Right renal pelvis (tissue), 4 donors: ENCODE measurements at places on chromosomes 3 and 15. TPM values are rescaled to one million over a fixed set of nuclear protein-coding genes. Genes with fewer than 3 reads are reported as not detected.

DNA sequence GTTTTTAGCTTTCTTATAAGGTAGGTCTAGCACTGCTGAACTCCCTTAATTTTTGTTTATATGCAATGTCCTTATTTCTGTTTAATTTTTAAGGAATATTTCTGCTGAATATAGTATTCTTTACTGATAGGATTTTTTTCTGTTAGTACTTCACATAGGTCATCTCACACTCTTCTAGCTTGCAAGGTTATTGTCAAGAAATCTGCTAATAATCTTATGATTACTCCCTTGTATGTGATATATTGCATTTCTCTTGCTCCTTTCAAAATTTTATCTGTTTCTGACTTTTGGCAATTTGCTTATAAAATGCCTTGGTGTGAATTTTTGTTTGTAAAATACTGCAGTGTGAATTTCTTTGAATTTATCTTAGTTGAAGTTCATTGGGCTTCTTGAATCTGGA lies 298.4 kb downstream of the GAP43 start:
- DNase-seq, result no peak

- no peak for DNase-seq
Measured at GRCh38 chr15:68015244-68015643, 38.9 kb upstream of the PIAS1 start.

ITIH4 gene
- polyA plus RNA-seq, result 7.1 TPM

NOX5 gene
- 0.89 TPM for polyA plus RNA-seq

DNA sequence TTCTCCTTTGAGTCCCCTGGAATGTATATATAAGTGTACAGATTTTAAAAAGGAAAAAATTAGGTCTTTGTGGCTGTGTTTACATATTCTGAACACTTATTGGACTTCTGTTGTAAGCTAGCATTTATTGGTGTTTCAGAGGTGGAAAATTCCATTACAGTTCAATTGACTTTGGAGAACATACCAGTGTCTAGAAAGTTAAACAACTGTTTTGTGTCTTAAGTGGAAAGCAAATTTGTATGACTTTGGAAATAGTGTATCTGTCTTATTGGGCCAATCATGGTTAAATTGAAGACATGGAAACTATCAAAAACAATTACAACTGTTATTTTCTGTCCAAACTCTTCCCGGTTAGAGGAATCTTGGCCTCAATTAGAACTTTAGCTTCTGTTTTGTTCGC lies 265.0 kb upstream of the C2CD4B start:
- no peak for DNase-seq

DNA sequence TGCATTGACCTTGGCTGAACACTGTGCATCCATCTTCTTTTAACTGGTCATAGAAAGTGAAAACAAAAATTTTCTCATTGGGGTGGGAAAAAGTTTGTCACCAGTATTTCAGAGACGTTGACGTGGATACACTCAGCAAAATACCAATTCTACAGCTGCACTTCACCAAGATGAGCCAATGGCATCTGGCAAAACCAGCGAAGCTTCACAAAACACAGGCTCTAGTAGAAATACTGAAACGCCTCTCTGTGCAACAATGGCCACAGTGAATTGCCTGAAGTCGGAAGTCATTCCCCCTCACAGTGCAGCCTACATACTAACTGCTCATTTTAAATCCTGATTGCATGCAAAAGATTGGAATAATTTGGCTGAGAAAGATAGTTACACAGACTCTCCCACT lies 17.0 kb downstream of the PCYT1A start:
- DNase-seq, result no peak

- DNase-seq, result no peak
Measured at GRCh38 chr3:18047052-18047451, 304.6 kb upstream of the TBC1D5 start.

GRCh38 chr3:127735767-127736693 lies 63.3 kb downstream of the ABTB1 start:
- DNase-seq, result peak; percentile 39

ARPP21 gene
- polyA plus RNA-seq, result 1.5 TPM

TMEM42 gene
- 31.5 TPM for polyA plus RNA-seq

ZPLD1 gene
- 0.59 TPM for polyA plus RNA-seq

DNA sequence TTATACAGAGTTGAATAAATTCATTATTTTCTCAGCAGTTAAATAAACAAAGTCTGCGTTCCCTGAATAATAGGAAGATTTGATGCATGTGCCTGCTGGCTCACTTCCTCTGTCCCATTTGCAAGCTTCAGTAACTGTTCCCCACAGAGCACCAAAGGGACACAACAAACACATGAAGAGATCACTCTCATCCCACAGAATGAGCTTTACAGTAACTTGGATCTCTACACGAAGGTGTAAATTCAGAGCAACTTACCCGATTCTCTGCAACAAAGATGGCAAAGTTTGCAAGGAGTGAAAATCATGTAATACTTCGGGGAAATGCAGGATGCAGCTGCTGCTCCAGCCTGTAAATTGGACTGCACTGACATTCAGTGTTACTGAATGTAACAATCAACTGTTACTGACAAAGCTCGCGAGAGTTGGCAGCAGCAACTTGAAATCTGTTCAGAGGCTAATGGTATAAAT lies at the start of gene BCHE:
TSS of gene BCHE (minus strand) at position 366 of the 468 bp plus-strand sequence. CDS start 6,390 bp downstream, outside the sequence.
- peak; percentile 12 for DNase-seq

DNA sequence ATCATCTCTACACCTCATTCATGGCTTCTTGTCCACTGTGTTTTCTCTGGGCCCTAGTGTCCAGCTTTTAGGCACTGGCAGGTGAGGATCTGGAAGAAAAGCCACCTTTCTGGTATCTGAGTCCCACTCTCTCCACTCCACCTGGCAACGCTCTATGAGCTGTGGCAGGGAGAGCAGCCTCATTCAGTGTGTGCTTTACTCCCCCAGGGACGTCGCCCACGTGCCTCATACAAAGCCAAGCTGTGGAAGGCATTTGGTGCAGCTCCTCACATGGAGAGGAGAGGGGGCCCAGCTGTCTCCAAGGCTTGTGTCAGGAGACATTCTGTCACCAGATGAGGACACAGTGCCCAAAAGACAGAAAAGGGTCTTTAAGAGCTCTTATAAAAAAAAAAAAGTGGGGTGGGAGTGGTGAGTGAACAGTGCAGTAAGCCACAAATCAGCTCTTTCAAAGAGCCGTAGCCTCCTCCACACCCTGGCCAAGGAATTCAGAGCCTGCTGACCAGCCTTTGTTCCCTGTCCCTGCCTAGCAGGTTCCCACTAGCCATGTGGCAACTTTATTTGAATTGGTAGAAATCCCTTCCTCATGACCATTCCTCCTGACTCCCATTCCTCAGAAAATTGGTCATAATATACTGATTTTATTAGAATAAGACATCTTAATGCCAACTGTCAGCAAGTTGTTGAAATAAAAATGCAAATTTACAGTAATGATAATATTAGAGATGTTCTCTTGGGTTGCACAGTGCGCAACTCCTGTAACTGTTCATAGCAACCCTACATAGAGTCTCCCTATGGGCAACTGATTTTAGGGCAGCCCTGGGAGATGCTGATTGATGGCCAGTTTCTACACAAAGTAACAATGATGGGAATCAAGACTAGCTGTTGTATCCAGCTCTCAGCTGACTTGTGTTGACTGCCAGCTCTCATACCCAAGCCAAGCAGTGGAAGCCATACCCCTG lies 29.5 kb downstream of the GALNT15 start:
- no peak for DNase-seq

MESP2 gene
- 0.80 TPM for polyA plus RNA-seq

- DNase-seq, result no peak
Measured at GRCh38 chr3:58962816-58963215, 87.0 kb downstream of the CFAP20DC start.

CCR1 gene
- 3.0 TPM for polyA plus RNA-seq

CNTN4 gene
- polyA plus RNA-seq, result 31.7 TPM

DNA sequence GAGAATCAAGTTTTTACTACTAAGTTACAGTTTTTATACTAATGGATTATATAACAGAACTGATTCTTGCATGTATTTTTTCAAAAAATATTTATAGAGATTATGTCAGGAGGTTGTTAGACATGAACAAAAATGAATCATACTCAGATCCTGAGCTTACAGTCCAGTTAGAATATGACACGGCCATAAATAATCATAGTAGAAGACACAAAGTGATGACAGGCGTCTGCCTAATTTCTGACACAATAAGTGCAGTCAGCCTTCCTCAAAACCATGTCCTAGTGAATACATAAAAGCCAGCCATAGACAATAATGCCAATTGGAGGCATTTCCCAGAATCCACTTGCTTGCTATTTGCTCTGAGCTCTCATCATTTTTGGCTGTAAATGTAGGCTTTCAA lies 81.7 kb upstream of the POU1F1 start:
- no peak for DNase-seq

DNA sequence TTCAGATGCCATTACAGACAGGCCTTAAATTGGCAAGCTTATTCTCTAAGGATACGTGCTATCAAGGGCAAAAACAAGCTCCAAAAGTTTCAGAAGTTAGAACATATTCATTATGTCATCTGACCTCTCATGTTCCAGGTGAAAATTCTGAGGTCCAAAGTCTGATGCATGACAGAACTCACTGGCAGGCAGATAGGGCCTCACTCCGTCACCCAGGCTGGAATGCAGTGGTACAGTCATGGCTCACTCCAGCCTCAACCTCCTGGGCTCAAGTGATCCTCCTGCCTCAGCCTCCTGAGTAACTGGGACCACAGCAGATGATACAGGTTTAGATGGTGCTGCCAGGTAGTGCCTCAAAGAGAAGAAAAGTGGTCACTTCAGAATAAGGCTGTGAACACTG lies 15.5 kb downstream of the MRPS25 start:
- no peak for DNase-seq

MOBP gene
- 0.04 TPM for polyA plus RNA-seq

DNA sequence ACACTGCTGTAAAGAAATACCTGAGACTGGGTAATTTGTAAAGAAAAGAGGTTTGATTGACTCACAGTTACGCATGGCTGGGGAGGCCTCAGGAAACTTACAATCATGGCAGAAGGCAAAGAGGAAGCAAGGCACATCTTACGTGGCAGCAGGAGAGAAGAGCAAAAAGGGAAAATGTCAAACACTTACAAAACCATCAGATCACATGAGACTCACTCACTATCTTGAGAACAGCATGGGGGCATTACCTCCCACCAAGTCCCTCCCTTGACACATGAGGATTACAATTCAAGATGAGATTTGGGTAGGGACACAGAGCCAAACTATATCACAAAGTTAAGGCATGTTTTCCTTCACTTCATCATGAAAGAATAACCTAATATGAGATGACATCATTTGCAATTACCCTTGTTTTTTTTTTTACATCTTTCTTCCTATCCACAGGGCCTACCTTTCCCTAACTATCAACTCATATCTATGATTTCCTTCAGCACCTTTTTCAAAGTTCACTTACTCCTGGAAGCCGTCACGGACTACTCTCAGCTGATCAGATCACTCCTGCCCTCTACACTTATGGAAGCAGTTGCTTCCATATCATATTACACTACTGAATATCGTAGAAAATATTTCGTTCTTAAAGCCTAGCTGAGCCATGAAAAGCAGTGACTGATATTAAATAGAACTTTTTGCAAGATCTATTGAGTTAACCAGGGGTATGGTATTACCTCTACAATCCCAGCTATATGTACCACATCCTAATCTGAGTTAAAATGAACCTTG lies 25.5 kb upstream of the ATP8B4 start:
- no peak for DNase-seq

DNA sequence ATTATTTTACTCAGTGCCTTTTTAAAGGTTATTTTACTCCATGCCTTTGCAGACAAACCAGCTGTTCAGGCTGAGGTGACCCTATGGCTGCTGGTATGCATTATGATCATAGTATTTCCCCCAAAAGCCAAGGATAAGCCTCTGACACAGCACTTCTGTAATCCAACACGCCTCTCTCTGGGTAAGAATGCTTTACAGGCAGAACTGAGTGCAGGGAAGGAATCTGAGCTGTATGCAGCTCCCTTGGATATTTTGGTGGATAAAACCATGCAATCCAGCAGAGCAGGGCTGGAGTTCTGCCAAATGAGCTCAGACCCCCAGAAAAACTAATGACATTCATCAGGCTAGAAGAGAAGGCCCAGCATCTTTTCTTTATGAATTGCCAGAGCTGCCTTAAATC lies 11.7 kb upstream of the MAP1A start:
- DNase-seq, result no peak

DNA sequence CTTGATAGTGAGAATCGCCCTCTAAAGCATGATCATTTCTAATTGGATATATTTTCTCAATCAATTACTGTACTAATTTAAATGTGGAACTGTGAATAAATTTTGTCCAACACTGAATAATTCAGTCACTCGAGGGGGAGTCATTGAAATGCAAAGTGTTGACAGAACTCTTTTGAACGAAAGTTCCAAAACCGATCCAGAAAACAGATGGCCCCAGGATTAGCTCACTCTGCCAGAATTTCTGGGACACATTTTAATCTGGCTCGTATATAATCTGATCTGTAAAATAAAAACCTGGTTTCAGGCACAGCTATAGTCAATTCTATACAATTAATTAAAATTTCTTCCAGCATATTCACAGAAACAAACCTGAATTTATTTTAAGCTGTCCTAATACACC lies 580.4 kb downstream of the ROBO1 start:
- DNase-seq, result no peak

CADM2 gene
- 1.0 TPM for polyA plus RNA-seq

DNA sequence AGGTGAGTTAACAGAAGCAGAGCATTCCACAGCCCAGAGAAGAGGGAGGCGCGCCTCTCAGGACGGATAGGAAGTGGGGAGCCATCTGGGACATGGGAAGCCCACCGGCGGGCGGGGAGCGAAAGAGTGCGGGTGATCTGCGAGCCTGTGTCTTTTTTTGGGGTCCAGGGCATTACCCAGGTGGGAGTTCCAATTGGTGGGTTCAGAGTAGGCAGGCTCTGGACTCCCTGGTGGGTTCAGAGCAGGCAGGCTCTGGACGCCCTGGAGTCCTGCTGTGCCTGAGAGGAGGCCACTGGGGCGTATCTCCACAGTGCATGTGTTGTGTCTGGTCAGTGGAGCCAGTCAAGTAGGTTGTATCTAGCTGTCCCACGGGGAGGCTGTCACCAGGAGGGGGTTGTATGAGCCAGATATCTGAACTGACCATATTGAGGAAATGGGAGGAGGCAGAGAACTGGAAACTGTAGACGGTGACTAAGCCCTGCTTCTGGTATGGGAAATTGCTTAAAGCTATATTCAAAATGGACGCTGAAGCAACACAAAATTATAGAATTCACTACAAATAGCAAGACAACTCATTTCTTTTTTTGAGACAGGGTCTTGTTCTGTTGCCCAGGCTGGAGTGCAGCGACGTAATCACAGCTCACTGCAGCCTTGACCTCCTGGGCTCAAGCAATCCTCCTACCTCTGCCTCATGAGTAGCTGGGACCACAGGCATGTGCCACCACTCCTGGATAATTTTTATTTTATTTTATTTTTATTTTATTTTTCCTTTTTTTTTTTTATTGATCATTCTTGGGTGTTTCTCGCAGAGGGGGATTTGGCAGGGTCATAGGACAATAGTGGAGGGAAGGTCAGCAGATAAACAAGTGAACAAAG lies 34.5 kb upstream of the CHST2 start:
- DNase-seq, result no peak

- DNase-seq, result no peak
Measured at GRCh38 chr3:63245726-63246241, 32.3 kb upstream of the SYNPR start.

LXN gene
- polyA plus RNA-seq, result 28.7 TPM

NEIL1 gene
- 15.4 TPM for polyA plus RNA-seq

- DNase-seq, result no peak
Measured at GRCh38 chr3:145739926-145740325, 421.1 kb downstream of the PLOD2 start.
